ENCODE measurements at places on chromosomes 16 and 17.
A peak's percentile ranks its signal among the peaks of the same experiment; 100 is the strongest.

DNA sequence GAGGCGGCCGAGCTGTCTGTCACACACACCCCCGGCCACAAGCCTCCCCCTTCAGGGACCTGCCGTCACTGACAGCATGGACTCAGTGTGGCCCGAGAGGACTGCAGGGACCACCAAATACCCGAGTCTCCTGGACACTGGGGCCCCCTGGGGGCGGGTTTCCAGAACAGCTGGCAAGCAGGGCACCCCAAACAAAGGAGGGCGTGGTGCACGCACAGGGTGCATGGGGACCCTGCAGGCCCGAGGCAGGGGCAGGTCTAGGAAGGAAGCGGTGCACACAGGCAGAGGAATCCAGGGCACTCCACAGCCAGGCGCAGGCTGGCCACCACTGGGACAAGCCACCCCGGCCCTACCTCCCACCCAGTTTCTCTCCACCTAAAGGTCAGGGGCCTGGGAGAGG lies 28.7 kb upstream of the ENPP7 start:
- no peak for DNase-seq

- no peak for DNase-seq
Observed at GRCh38 chr17:1629504-1630310, 1.1 kb upstream of the SLC43A2 start.

DNA sequence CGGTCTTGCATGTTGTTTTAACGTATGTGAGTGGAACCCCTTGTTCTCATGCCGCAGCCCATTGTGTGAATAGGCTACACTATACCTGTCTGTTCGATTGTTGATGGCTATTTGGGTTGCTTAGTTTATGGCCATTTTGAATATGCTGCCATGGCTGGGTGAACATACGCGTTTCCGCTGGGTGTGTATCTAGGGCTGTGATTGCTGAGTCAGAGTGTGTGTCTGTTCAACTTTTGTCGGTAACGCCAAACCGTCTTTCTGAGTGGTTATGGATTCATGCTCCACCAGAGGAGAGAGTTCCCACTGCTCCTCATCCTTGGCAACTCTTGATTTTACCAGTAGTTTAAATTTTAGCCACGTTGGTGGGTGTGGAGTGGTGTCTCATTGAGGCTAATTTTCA lies 77.0 kb downstream of the METRNL start:
- DNase-seq, result no peak

GRCh38 chr16:19116711-19117449 lies 3.1 kb downstream of the ITPRIPL2 start:
- DNase-seq, result no peak

DNA sequence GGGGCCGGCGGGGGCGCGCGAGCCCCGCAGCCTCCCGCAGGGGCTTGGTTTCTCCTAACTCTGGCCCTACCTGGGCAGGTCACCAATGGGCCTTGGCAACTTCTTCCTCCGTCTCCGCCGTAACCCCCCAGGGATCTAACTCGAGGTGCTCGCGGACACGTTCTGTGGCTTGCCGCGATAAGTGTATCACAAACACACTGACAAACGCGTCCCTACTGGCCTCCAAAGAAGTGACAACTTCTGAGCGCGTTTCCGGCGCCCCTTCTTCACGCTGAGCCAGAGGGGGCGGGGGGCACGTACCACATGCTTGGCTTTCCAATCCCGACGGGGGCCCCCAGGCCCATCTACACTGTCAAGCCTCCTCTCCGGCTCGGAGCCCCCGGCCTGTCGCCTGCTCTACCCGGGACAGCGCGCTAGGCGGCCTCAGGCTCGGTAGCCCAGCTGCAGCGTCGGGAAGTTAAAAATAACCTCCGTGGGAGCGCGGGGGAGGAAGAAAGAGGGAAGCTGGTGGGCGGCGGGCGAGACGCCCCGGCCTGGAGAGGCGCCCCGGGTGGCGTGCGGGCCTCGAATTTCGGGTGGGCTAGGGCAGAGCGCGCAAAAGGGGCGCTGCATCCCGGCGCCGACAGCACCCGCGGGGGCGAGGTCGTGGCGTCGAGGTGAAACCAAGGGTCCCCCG lies 725 bp upstream of the SPHK1 start:
- DNase-seq, result peak; percentile 4

GRCh38 chr17:1736348-1737281 lies 6.1 kb upstream of the SERPINF2 start:
- DNase-seq, result no peak

- DNase-seq, result no peak
Observed at GRCh38 chr16:87550495-87550961, 51.8 kb upstream of the JPH3 start.

DNA sequence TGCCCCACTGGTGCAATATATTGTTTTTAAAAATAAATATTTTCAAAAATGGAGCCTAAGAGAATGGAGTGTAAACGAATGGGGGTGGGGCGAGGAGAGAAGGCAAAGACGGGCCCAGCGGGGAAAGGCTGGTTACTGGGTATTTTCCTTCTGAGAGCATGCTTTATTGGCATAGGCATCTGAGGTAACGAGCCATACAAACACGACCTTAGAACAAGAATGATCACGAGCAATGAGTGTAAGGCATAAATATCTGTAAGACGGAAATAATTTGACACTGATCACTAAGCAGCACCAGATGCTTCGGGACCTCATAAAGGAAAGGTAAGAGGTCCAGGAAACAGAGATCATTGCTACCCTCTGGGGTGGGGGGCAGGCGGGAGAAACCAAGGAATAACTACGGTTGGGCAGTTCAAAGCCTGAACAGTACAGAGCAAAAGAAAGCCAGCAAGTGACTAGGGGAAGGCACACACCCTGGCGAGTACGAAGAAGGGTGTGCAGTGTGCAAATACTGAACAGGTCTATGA lies 959 bp downstream of the SSH2 start:
- DNase-seq, result no peak

- DNase-seq, result no peak
Observed at GRCh38 chr17:17228521-17229279, 8.3 kb downstream of the FLCN start.

DNA sequence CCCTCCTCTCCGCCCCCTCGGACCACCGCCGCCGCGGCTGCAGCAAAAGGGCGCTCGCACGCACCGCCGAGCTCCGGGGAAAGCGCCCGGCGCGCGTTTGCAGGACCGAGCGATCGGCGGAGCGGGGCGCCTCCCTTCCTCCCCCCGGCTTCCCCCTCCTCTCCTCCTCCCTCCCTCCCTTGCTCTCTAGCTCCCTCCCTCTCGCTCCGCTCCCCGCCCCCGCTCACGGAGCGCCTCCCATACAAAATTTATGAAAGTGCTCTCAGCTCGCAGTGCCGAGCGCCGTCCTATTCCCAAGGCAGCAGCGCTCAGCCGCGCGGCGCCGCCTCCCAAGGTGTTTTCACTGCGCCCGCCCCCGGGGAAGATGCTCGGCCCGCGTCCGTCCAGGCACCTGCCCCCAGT lies at the start of gene RTN4RL1:
TSS of gene RTN4RL1 (minus strand) at position 115 of the 402 bp plus-strand sequence. CDS start 469 bp downstream, outside the sequence.
- peak; percentile 52 for DNase-seq

- no peak for DNase-seq
Observed at GRCh38 chr17:34859652-34860051, 101.6 kb downstream of the CCT6B start.

DNA sequence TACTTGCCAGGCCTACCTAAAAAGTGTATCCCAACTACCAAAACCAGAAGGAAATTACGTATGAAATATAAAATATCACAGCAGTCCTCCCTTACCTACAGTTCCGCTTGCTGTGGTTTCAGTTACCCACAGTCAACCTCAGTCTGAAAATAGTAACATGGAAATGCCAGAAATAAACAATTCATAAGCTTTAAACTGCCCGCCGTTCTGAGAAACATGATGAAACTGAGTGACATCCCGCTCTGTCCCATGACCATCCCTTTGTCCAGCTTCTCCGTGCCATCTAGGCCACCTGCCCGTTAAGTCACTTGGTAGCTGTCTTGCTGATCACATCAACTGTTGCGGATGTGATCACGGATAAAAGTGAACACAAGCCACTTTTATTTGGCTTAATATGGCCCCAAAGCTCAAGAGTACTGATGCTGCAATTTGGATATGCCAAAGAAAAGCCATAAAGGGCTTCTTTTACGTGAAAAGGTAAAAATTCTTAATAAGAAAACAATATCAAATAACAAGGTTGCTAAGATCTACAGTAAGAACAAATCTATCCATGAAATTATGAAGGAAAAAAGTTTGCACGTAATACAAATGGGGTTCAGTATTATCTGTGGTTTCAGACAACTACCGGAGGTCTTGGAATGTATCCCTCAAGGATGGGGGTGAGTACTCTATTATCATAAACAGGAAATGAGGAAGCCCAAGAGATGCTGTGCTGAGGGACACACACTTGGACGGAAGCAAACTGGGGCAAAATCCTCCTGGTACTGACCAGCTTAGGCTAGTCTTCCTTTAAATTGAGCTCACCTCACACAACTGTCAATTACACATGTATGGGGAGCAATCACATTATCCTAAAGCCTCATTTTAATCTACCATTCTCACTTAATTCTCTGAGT lies 8.2 kb downstream of the USP22 start:
- no peak for DNase-seq

DNA sequence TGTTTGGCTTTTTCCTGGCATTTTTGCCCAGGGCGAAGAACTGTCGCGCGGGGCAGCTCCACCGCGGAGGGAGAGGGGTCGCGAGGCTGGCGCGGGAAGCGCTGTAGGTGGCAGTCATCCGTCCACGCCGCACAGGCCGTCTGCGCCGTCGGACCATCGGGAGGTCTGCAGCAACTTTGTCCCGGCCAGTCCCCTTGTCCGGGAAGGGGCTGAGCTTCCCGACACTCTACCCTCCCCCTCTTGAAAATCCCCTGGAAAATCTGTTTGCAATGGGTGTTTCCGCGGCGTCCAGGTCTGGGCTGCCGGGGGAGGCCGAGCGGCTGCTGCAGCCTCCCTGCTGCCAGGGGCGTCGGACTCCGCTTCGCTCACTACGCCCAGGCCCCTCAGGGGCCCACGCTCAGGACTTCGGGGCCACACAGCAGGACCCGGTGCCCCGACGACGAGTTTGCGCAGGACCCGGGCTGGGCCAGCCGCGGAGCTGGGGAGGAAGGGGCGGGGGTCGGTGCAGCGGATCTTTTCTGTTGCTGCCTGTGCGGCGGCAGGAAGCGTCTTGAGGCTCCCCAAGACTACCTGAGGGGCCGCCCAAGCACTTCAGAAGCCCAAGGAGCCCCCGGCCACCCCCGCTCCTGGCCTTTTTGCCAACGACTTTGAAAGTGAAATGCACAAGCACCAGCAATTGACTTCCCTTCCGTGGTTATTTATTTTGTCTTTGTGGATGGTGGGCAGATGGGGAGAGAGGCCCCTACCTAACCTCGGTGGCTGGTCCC lies 2.3 kb upstream of the CBX4 start:
- DNase-seq, result no peak

GRCh38 chr17:51731941-51732722 lies 426.4 kb downstream of the CA10 start:
- DNase-seq, result no peak

GRCh38 chr17:68892193-68892592 lies 63.0 kb downstream of the ABCA8 start:
- no peak for DNase-seq

DNA sequence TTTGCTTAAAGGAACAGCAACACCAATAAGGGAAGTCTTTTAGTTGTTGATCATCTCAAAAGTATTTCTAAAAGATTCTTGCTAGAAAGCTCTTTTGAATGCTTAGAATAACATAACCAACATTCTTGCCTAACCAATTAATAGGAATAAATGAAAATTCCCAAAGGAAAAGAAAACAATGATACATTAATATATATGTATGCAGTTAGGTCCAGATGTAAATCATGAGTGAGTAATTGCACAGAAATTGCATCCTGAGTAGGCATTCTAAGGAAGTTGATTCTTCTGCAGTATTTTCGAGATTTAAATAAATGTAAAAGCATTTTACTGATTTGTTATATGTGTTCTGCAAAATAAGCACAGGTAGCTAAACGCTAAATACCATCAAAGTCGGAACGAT lies 22.1 kb downstream of the COX10 start:
- no peak for DNase-seq

- DNase-seq, result no peak
Observed at GRCh38 chr17:50613007-50613992, 21.4 kb upstream of the ABCC3 start.

DNA sequence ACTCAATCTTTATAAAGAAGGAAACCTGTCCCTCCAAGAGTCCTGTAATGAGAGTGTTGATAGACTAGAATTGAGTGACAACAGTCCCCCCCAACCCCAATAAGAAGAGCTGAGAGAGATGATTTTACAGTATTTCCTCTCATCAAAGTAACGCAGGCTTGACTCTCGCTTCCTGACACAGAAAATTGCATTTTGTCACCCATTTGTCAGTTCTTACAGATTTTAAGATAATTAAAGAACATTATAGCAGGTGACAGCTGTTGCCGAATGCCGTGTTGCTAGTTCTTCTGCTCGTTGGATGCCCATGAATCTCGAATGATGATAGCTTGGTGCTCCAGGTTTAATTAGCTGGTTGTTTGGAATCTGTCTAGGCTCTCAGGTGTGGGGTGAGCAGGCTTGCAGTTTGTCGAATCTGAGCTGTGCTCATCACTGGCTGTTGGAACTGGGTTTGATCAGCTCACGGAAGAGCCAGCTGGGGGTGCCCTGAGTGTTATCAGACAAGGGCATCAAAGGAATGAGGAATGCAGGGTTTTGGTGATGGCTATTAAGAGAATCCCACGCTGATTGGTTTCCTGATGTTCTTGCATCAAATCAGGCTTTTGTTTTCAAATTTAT lies 84.8 kb upstream of the CPHXL start:
- DNase-seq, result no peak

DNA sequence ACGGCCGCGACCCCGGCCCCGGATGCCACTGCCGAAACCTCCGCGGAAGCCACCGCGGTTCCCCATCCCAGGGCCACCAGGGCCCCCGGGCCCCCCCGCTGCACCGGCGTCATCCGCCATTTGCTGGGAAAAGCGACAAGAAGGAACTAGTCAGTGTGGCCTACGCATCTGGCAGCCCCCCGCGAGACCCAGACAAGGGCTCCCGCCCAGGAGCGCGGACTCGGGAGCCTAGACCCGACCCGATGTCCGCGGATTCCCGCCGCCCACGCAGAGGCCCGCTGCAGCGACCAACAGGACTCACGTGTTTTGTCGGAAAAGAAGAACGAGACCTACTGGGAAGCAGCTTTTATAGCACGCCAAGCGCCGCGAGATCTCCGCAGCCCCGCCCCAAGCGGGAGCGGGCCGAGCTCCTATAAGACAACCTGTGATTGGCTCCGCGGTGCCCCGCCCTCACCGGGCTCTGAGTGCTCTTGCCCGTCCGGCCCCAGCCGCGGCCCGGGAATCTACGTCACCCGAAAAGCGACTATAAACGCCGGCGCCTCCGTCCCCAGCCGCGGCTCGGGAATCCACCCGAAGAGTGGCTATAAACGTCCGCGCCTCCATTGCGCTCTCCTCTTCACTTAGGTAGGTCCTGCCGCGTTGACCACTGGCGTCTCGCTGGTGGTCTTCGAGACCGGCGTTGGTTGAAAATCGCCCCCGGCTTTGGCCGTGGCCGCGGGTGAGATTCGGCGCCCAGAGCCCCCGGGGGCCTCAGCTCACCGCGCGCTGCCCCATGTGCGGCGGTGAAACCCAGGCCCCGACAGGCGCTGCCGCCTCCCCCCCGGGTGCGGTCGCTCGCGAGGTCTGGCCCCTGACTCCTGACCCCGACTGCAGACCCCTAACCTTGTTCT lies at the start of gene RPS2:
TSS of gene RPS2 (minus strand) at position 321 of the 890 bp plus-strand sequence. CDS start at position 120, 201 bp downstream.
- DNase-seq, result peak; percentile 95

DNA sequence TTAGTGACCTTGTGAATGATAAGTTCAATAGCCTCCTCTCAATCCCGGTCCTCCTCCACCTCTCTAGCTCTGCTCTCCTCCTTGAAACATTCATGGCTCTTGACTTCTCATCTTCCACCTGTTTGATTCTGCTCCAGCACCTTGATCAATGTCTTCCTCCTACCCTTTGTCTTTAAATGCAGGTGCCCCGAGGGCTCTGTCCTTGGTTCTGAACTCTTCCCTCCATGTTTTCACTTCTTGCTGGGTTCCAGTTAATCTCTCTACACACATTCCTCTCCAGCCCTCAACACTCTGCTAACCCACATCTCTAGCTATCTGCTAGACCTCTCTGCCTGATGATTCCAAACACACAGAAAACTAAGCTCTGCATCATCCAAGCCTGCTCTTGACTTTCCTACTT lies 13.4 kb downstream of the CD300E start:
- no peak for DNase-seq
